ENCODE measurements at places on chromosomes 13 and 19. TPM values are rescaled to one million over a fixed set of nuclear protein-coding genes. Genes with fewer than 3 reads are reported as not detected.
A peak's percentile ranks its signal among the peaks of the same experiment; 100 is the strongest.

DNA sequence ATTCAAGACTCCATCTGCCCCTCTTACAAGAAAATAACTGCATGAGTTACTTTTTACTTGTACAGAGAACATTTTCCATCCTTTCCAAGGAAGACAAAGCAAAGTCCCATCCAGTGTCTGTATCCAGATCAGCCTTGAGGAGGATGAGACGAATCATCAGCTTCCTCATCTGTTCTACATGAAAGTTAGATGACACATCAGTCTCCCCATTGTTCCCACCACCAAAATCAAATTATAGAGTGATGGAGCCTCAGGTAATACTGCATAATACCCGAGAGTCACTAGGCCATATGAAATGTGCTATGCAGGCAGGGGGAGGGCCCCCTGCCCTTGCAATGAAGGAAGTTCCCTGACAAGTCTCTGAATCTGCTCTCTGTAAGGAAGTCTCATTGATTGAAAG is 1244.6 kb upstream of the SLC10A2 start:
- no peaks in the 10 kb centered on the region for H3K36me3 ChIP-seq
- no peak overlapping the region for H3K27ac ChIP-seq
- H3K27me3 ChIP-seq, result no peaks in the 10 kb centered on the region
- H3K4me3 ChIP-seq, result no peak overlapping the region
- H3K4me1 ChIP-seq, result no peaks in the 10 kb centered on the region

GRCh38 chr19:52689843-52690368 is 44.9 kb downstream of the ZNF611 start:
- H3K4me1 ChIP-seq, result peaks cover 22% of the 10 kb centered on the region
- peak overlapping the region; percentile 96 for H3K27ac ChIP-seq
- H3K4me3 ChIP-seq, result peak overlapping the region; percentile 84

GRCh38 chr13:103625194-103625593 is 559.0 kb upstream of the SLC10A2 start:
- no peak overlapping the region for H3K27ac ChIP-seq
- H3K4me3 ChIP-seq, result no peak overlapping the region
- no peaks in the 10 kb centered on the region for H3K4me1 ChIP-seq
- H3K36me3 ChIP-seq, result no peaks in the 10 kb centered on the region
- no peak for DNase-seq

DNA sequence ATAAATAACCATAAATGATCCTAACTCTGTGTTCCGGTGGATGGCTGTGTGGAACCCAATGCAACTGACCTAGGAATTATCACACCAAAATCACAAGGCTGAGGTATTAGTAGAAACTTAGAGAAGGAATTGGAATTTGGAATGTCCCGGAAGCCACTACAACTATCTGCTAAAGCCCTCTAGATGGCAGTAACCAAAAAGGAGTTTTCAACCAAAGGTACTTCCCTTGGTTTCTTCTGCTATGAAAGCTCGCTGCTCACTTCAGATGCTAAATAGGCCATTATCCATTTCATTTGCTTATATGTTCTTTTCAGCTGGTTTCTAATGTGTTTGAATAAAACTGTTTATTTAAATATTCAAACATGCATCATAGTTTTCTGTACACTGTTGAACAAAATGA is 1589.1 kb upstream of the SPRY2 start:
- H3K27me3 ChIP-seq, result no peaks in the 10 kb centered on the region
- no peak overlapping the region for H3K27ac ChIP-seq
- no peak for DNase-seq
- no peaks in the 10 kb centered on the region for H3K4me1 ChIP-seq
- H3K36me3 ChIP-seq, result no peaks in the 10 kb centered on the region
- H3K4me3 ChIP-seq, result no peak overlapping the region

- H3K27me3 ChIP-seq, result no peaks in the 10 kb centered on the region
- H3K36me3 ChIP-seq, result no peaks in the 10 kb centered on the region
- no peaks in the 10 kb centered on the region for H3K4me1 ChIP-seq
- H3K4me3 ChIP-seq, result no peak overlapping the region
Observed at GRCh38 chr19:1082165-1082927, 12.8 kb downstream of the POLR2E start.

GRCh38 chr13:108733022-108733560 is 103.7 kb downstream of the MYO16 start:
- no peak overlapping the region for H3K4me3 ChIP-seq
- no peak for DNase-seq
- H3K4me1 ChIP-seq, result no peaks in the 10 kb centered on the region
- no peak overlapping the region for H3K27ac ChIP-seq
- no peaks in the 10 kb centered on the region for H3K27me3 ChIP-seq

GRCh38 chr13:27446986-27447583 is 3.3 kb downstream of the MTIF3 start:
- peaks cover 27% of the 10 kb centered on the region for H3K36me3 ChIP-seq
- peak overlapping the region; percentile 4 for H3K4me3 ChIP-seq
- peaks cover 67% of the 10 kb centered on the region for H3K4me1 ChIP-seq

DNA sequence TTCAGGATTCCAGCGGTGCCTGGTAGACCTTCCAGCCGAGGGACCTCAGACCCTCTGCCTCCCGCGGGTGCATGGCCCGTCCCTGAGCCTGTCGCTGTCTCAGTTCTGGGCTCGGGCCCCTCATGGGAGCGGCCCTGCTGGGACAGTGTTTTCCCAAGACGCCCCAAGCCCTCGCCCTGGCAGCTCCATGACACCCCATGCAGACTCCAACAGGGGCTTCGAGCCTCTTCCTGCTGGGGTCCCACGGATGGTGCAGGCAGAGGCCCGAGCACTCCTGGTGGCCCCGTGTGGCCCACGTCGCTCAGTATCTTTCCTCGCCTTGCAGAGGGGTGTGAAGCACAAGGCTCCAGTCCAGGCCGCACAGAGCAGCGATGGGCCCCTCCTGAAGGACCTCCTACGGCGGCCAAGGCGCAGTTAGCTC is 88.8 kb upstream of the MCF2L start:
- H3K27me3 ChIP-seq, result no peaks in the 10 kb centered on the region
- no peaks in the 10 kb centered on the region for H3K4me1 ChIP-seq

DNA sequence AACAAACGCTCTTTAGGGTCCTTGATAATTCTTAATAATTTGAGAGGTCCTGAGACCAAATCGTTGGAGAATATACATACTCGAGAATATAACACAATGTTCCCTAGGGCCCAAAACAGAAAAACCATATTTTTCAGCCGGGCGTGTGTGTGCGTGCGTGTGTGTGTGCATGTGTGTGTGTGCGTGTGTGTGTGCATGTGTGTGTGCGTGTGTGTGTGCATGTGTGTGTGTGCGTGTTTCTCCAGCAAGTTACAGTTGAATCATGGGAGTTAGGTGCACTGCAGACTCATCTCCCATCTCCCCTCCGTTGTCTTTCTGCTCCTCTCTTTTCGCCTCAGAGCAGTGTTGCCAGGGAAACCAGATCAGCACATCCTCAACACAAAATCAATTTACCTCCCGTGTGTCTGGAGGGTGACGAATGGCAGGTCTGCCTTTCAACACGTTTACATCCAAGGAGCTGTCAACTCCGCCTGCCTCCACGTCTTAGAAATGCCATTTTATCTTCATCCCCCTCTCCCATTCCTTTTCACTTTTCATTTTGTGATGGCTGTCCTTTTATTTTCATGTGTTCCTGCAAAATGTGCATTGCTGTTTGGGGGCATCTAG is 8.3 kb upstream of the PNMA8B start:
- no peak overlapping the region for H3K27ac ChIP-seq
- no peak overlapping the region for H3K4me3 ChIP-seq
- H3K27me3 ChIP-seq, result no peaks in the 10 kb centered on the region
- H3K36me3 ChIP-seq, result no peaks in the 10 kb centered on the region

DNA sequence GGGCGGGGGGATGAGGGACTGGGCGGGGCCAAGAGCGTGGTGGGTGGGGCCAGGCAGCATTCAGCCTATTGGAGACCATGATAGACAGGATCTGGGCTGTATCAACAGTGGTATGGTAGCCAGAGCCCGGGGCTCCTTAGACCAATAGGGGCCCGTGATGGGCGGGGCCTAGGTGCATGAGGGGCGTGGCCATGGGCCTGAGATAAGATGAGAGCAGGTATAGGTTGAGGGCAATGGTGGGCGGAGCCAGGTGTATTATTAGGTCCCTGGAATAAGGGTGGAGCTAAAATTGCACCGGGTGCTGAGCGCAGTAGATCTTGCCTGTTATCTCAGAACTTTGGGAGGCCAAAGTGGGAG is 5.3 kb downstream of the ABCA7 start:
- no peaks in the 10 kb centered on the region for H3K27me3 ChIP-seq
- H3K4me1 ChIP-seq, result peaks cover 18% of the 10 kb centered on the region
- H3K27ac ChIP-seq, result no peak overlapping the region
- H3K36me3 ChIP-seq, result no peaks in the 10 kb centered on the region
- no peak overlapping the region for H3K4me3 ChIP-seq

DNA sequence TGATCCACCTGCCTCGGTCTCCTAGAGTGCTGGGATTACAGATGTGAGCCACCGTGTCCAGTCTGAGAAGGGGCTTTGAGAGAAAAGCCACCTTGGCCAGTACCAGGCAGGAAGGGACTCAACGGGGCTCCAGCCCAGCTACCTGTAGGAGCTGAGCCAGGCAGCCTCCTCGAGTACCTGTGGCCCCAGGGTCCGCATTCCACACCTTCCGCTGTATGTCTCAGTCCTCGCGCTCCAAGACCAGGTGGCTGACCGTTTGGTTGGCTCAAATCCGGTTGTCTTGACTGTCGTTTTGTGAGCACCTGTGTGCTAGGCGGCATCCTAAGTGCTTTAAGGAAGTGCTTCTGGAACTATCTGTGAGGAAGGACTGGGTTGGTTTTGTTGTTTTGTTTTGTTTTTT is 16.2 kb downstream of the MARK4 start:
- no peaks in the 10 kb centered on the region for H3K4me1 ChIP-seq
- H3K4me3 ChIP-seq, result no peak overlapping the region
- H3K27me3 ChIP-seq, result no peaks in the 10 kb centered on the region
- H3K36me3 ChIP-seq, result peaks cover 4% of the 10 kb centered on the region
- no peak overlapping the region for H3K27ac ChIP-seq

GRCh38 chr13:37313372-37313771 is 207.9 kb upstream of the CSNK1A1L start:
- H3K27me3 ChIP-seq, result no peaks in the 10 kb centered on the region
- no peak for DNase-seq
- H3K4me1 ChIP-seq, result no peaks in the 10 kb centered on the region
- no peak overlapping the region for H3K4me3 ChIP-seq

GRCh38 chr13:39910041-39910440 is 254.6 kb downstream of the COG6 start:
- H3K36me3 ChIP-seq, result no peaks in the 10 kb centered on the region
- H3K4me3 ChIP-seq, result no peak overlapping the region
- DNase-seq, result no peak
- no peaks in the 10 kb centered on the region for H3K4me1 ChIP-seq
- no peak overlapping the region for H3K27ac ChIP-seq

GRCh38 chr19:24159707-24160106 is 72.7 kb downstream of the ZNF254 start:
- no peaks in the 10 kb centered on the region for H3K27me3 ChIP-seq
- peaks cover 33% of the 10 kb centered on the region for H3K36me3 ChIP-seq
- no peaks in the 10 kb centered on the region for H3K4me1 ChIP-seq
- no peak for DNase-seq

GRCh38 chr13:87614276-87614675 is 56.9 kb upstream of the SLITRK5 start:
- H3K4me3 ChIP-seq, result no peak overlapping the region
- no peaks in the 10 kb centered on the region for H3K4me1 ChIP-seq
- H3K27me3 ChIP-seq, result no peaks in the 10 kb centered on the region
- no peaks in the 10 kb centered on the region for H3K36me3 ChIP-seq
- no peak for DNase-seq

DNA sequence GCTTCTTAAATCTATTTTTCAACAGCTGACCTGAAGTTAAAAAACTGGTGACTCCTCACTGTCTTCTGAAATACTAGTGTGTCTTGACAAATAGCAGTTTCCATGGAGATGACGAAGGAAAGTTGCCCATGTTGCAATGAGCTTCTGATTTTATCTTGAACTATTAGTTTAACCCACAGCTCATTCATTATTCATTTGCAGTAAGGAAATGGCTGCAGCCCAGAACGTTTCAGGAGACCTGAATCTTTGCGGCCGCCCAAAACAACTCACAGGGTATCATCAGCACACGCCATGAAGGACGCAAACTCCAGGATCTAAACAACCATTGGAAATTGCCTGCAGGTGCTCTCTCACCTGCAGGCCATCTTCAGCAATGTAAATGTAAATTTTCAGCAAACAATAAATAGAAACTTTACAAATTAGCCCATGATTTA is 142.5 kb downstream of the DCLK1 start:
- H3K4me1 ChIP-seq, result peaks cover 19% of the 10 kb centered on the region
- no peaks in the 10 kb centered on the region for H3K36me3 ChIP-seq
- H3K4me3 ChIP-seq, result no peak overlapping the region
- H3K27me3 ChIP-seq, result no peaks in the 10 kb centered on the region
- no peak for DNase-seq

DNA sequence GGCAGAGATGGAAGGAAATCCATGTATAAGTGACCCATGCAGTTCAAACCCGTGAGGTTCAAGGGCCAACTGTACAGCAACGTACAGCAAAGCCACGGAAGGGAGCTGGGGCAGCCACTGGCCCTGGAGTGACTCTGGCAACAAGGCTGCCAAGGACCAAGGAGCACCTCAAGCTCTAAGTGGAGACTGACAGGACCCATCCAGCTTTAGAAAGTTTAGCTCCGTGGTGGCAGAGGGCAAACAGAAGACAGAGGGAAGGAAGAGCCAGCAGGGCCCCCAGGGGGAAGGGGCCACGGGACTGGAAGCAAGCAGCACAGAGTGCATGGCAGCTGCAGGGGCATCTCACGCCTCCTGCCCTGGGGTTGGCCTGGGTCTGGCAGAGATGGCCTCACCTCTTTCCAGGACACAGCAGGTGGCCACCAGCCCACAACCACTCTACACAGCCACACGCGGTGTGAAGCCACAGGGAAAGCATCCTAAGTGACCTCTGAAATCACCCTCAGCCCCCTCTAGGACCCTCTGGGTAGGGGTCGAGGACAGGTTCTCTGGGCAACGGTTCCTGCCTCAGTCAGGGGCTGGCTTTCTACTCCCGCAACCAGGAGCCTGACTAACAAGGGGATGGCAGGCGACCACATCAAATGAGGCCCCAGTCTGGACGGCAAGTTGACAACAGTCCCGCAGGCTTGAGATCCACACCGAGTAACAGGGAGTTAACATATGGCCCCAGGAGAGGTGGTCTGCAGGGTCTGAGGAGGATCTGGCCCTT is 3.8 kb downstream of the MIER2 start:
- no peaks in the 10 kb centered on the region for H3K36me3 ChIP-seq
- H3K27ac ChIP-seq, result peak overlapping the region; percentile 92
- H3K4me3 ChIP-seq, result peak overlapping the region; percentile 89
- no peak for DNase-seq

GRCh38 chr13:37212826-37213225 is 107.4 kb upstream of the CSNK1A1L start:
- no peaks in the 10 kb centered on the region for H3K36me3 ChIP-seq
- DNase-seq, result no peak

- no peak overlapping the region for H3K4me3 ChIP-seq
- H3K27ac ChIP-seq, result no peak overlapping the region
- H3K36me3 ChIP-seq, result no peaks in the 10 kb centered on the region
- H3K4me1 ChIP-seq, result no peaks in the 10 kb centered on the region
- no peak for DNase-seq
- H3K27me3 ChIP-seq, result no peaks in the 10 kb centered on the region
Observed at GRCh38 chr13:78770601-78771000, 111.6 kb upstream of the OBI1 start.

ZNF560 gene
- total RNA-seq, result 0.13 TPM

DLL3 gene
- not detected for total RNA-seq

HSPB6 gene
- total RNA-seq, result 820 TPM

DCLK1 gene
- total RNA-seq, result 11.1 TPM

LRRC25 gene
- total RNA-seq, result 13.3 TPM

CNOT3 gene
- total RNA-seq, result 19.2 TPM

All from heart right ventricle (tissue), 16 donors.